ENCODE measurements at places on chromosomes 7 and 10. TPM values are rescaled to one million over a fixed set of nuclear protein-coding genes. Genes with fewer than 3 reads are reported as not detected.

Gene SKIDA1
- total RNA-seq = 0.66 TPM

Gene UPK3BL2
- 5.2 TPM for total RNA-seq

Gene GPR26
- not detected for total RNA-seq

Gene LIPM
- not detected for total RNA-seq

Gene IFIT3
- total RNA-seq = 32.0 TPM

Gene SLC13A1
- total RNA-seq = not detected

Gene IFIT1B
- 0.06 TPM for total RNA-seq

Gene TAC1
- not detected for total RNA-seq

Gene PILRA
- not detected for total RNA-seq

Gene LBX1
- total RNA-seq = not detected

Gene PTN
- 43.0 TPM for total RNA-seq

Gene ZP3
- total RNA-seq = 0.99 TPM
